CD4-positive, alpha-beta T cell treated with Interleukin-10 for 1 hour (primary cell): ENCODE measurements at places on chromosomes 16 and 17.
A peak's percentile ranks its signal among the peaks of the same experiment; 100 is the strongest.

GRCh38 chr16:86736502-86736901 is 158.2 kb downstream of the FOXL1 start:
- DNase-seq = no peak

DNA sequence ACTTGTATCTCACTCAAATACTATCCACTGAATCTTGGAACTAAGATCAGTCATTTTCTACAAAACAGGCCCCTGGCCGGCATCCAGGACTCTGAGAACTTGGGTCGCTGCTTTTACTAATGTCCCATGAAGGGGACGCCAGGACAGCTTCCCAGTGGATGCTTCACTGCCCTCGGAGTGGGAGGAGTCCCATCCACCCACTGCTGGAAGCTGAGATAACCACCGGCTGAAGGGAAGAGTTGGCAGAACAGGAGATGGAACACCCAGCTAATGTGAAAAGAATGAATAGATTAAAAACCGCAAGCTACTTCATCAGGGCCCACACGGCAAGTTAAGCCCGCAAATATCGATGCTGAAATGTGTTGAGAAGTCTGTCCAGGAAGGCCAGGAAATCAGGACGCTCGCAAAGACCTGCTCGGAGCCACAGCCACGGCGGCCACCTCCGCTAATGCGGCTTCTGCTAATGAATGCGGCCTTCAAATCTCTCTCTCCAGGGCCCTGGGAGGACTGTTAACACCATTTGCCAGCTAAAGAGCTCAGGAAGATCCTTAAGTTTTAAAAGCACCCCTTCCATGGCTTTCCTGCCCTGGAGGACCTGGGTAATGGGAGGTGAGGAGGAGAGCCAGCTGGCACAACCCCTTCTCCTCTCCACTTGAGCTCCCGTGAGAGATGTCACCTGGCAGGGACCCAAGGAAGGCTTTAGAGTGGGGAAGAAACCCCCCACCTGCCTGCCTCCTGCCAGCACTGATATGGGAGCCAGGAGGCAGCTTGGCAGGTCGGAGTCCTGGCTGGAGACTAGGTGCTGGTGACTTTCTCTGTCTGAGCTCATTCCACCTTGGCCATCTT is 226.6 kb upstream of the RPL38 start:
- no peak for DNase-seq

DNA sequence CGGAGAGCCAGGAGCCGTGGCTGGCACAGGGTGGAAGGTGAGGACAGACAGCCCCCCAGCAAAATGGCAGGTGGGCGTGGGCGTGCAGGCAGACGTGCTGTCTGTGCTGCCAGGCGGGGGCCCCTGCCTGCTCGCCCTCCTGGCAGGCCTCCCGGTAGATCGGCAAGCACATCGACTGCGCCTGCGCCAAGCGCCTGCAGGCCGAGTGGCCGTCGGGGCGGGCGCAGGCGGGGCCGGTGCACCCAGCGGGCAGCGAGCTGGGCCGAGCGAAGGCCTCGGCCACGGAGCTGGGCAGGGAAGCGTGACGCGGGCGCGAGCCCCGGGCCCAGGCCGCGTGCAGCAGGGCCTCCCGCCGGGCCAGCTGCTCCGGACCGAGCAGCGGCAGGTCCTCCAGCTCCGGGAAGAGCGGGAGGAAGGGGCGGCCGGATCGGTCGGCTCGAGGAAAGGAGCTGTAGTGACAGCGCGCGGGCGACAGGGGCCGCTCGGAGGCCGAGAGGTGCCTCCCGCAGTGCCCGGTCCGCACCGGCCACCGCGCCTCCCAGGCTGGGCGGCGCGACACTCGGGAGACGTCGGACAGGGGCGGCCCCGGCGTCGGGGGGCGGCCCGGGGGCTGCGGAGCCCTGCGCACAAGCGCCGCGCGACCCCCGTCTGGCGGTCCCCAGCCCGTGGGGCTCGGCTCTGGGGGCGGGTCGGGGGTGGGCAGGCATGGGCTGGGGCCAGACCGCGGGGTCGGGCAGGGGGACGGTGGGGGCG is 16.9 kb downstream of the GRIN2C start:
- no peak for DNase-seq

GRCh38 chr16:24854607-24855171 is 8.9 kb downstream of the SLC5A11 start:
- DNase-seq = no peak

GRCh38 chr16:11326084-11326736 is 19.0 kb upstream of the RMI2 start:
- no peak for DNase-seq

DNA sequence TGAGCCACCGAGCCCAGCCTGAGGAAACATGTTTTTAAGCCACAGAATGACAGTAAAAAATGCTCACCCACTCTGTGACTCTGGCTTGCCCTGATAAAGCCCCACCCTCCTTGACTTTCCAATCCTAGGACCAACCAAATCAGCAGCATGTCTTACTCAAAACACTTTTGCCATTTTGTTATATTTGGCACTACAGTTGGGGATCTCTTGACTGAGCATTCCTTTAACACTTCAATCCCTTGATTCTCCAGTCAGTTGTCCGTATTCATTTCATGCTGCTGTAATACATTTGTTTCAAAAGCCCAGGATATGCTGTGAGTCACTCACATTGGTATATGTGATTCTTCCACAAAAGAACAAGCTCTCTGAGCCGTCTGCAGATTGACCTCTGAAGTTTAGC is 8.2 kb downstream of the MYH3 start:
- DNase-seq = no peak

DNA sequence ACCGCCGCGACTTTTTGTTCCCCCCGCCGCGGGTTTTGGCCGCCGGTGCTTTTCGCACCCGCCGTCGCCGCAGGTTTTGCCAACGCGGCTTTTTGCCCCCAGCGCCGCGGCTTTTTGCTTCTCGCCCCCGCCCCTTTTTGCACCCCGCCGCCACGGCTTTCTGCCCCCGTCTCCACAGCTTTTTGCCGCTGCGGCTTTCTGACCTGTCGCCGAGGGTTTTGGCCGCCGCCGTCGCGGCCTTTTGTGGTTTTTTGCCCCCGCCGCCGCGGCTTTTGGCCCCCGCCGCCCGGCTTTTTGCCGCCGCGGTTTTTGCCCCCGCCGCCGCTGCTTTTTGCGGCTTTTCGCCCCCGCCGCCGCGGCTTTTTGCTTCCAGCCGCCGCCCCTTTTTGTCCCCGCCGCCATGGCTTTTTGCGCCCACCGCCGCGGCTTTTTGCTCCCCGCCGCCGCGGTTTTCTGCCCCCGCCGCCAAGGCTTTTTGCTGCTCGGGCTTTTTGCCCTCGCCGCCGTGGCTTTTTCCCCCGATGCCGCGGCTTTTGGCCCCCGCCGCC is 151.1 kb downstream of the KCNJ18 start:
- DNase-seq = no peak

DNA sequence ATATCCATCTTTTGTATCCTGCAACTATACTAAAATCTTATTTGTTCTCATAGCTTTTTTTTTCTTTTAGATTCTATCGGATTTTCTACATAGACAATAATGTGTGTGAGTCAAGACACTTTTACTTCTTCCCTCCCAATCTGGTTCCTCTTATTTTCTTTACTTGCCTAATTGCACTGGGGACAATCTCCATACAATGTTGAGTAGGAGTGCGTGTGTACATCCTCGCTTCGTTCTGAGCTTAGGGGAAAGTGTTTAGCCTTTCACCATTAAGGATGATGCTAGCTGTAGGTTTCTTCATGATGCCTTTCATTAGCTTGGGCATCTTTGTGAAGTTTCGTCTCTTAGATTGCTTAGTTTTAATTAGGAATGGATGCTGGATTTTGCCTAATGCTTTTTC is 2.9 kb downstream of the SPATA32 start:
- DNase-seq = no peak

DNA sequence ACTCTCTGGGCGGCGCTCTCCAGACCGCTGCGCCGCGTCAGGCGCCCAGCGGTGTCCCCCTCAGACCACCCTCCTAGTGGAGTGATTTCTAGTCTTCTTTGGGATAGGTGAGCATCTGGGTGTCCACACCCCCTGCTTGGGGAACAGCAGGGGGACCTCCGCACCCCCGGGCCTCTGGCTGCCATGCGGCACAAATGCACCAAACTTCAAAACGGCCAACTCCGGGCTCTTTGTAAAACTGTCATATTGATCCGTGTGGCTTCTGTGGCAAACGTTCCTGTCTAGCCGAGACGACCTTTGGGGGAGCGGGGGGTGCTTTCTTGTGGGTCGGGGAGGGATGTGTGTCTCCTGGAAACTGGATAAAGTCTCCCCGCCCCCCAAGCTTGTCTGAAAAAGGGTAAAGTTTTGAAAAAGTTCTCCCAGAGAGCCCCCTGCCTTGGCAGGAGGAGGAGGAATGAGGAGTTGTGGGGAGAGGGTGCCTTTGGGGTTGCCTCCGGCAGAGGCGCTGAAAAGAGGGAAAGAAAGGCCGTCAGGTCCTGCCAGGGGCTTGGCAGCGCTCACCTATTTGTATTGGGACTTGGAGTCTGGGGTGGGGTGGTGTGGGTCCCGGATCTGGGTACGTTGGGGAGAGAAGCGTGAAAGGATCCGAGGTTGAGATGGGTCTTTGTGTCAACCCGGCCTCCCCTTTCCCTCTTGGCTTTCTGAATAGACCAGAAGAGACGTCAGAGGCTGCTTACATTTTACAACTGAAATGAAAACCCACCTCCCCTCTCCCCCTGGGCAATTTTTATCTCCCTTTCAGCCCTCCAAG is 2.2 kb upstream of the CHD3 start:
- peak; percentile 76 for DNase-seq

DNA sequence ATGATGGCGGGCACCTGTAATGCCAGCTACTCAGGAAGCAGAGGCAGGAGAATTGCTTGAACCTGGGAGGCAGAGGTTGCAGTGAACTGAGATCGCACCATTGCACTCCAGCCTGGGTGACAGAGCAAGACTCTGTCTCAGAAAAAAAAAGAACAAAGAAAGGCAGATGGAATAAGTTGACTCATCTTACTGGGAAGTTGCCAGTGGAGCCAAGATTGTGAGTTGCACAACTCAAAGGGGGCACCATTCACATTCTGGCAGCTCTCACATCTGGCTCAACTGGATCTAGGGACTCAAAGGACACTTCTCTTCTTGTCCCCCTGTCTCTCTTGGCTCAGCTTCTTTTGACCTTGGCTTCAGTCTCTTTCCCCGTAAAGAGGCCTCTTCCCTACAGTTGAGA is 53.7 kb upstream of the ETV4 start:
- DNase-seq = no peak

DNA sequence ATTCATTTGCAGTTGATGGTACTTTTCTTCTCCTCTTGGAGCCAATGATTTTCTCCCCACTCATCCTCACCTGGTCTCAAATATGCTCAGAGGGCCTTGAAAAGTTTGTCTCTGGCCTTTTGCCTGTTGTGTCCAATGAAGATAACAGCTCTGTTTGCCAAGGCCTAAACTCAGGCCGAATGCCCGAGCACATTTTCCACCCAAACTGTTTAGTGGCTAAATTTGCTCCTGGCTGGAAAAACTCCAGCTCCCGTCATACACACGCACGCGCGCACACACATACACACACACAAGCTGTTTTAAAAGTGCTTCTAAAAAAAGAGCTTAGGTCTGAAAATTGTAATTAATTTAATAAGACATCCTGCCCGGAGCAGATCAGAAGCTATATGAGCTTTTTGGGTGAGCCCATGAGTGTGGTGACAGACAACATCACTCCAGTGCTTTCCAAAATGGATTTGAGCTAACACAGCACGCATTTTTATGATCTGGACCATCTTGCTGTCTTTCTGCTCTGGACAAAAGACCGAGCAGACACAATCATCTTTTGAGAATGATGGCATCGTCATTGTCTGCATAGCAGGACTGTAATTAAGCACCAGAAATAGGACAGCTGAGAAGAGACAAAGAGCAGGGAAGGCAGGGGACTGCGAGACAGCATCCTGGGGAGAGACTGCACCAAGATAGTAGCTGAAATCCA is 48.9 kb downstream of the IRX6 start:
- DNase-seq = no peak

GRCh38 chr17:76726776-76727718 is at the start of gene METTL23:
TSS of gene METTL23 (plus strand) at chr17:76726839. CDS start at chr17:76729711, 2,872 bp downstream.
- DNase-seq = no peak

DNA sequence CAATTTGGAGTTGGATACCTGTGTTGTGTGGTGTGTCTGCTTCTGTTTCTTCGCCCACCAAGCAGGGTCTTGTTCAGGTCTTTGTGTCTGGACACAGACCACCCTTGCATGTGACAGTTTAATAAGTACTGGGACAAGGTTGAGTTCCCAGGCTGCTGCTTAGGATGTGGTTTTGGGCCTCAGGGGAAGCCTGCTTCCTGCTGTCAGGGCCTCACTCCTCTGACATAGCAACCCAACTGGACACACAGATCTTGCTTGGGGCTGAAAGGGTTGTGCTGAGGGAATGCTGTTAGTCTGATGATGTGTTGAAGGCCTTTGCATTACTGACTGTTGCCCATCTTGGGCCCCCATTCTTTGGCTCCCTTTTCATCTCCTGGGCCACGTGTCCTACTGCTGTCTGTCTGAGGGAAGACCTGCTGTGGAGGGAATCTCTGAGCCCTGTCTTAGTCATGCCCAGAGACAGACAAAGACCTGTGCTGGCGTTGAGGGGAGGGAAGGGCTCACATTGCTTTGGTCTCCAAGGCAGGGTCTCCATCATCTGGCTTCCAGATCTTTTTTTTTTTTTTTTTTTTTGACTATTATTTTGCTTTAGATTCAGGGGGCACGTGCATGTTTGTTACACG is 4.7 kb upstream of the TGFB1I1 start:
- DNase-seq = peak; percentile 30

DNA sequence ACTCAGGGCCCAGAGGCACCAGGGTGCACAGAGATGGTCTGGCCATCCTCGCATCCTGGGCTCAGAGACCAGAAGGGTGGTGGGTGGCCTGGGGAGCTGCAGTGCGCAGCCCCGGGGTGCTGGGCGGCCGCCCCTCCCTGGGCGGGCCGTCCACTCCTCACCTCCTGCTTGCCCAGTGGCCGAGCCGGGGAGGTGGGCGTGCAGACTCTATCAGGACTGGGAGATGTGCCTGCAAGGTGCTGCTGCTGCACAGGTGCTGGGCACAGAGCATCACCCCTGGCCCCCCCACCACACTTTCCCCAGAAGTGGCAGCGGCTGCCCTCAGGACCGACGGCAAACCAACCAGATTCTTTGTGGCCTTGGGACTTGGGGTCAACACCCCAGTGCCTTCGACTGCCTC is at the start of gene SCN4A:
SCN4A (minus strand) TSS at position 123 of the 400 bp plus-strand sequence; CDS start at position 46, 77 bp downstream.
- no peak for DNase-seq

GRCh38 chr17:7587420-7588151 is 2.3 kb downstream of the SOX15 start:
- no peak for DNase-seq

- no peak for DNase-seq
Measured at GRCh38 chr17:9200699-9201359, 179.5 kb downstream of the NTN1 start.

GRCh38 chr17:76524598-76525512 is 12.7 kb downstream of the CYGB start:
- no peak for DNase-seq

DNA sequence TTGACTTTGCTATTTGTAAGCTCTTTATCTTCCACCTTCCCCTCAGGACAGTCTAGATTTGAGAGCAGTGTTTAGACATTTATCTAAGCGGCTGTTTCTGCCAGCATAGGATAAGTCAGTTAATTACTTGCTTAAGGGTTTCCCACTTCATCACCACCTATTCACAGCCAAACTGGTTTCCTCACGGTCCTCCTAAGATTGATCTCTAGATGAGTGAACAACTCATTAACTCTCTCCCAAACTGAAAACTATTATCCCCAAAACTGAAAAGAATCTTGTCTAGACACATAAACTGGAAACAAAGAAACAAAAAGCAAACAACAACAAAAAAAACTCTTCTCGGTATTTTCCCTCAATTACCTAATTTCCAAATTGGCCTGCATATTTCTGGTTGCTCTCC is 58.2 kb downstream of the SHCBP1 start:
- DNase-seq = no peak
